ENCODE measurements at places on chromosomes 7 and 10.

GRCh38 chr7:100720279-100720670 lies at the start of gene EPO:
EPO (plus strand) TSS chr7:100720468; CDS start chr7:100720981, 513 bp downstream.
- DNase-seq, result no peak

- DNase-seq, result no peak
These were observed 97.6 kb downstream of the SGMS1 start for GRCh38 chr10:50526185-50526584.

- no peak for DNase-seq
These were observed 32.1 kb downstream of the UMAD1 start for GRCh38 chr7:7672545-7673239.

- no peak for DNase-seq
These were observed 4.0 kb downstream of the PON2 start for GRCh38 chr7:95430864-95431263.

DNA sequence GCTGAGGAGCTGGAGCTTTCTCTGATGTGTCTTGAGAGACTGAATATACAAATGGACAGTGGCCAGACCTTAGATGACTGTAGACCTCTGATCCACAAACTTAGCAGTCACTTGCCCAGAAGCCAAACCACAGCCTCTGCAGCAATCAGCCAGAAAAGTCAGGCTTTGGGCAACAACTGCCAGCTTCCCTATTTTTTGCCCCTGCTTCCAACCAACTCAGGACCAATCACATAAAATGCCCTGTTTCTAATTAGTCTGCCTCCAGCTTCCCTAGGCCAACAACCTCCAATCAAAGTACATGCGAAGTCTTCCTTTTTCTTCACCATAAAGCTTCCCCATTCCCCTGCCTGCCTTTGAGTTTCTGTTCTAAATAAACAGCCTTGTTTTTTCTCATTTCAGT lies 37.8 kb upstream of the CACUL1 start:
- no peak for DNase-seq

DNA sequence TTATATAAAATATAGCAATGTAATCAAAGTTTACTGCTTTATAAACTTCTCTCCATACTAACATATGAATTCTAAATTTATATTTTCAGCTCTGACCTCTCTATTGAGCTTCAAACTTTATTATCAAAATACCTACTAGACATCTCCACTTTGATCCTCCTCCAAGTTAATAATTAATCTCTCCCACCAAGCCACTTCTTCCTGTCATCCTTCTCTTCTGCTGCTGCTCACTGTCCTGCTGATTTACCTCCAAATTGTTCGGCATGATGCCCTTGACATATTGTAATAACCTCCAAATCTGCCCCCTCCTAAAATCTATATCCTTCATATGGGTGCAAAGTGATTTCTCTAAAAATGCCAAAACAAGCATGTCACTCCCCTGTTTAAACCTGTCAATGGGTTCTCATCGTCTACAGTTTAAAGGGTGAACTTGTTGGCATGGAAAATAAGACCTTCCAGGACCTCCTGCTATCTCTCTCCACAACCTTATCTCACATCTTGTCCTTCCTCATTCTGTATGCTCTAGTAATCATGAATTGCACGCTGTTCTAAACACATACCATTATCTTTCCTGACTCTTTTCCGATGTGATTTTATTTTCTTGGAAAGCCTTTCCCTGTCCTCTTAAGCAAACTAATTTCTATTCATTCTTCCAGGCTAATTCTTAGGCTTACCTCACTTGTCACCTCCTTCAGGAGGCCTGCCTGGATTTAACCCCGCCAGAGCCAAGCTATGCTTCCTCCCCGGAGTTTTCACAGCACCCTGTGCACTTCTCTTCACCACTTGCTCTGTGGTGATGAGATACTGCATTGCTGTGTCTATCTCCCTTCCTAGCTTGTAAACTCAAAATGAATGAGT lies 52.1 kb upstream of the STK17A start:
- no peak for DNase-seq

DNA sequence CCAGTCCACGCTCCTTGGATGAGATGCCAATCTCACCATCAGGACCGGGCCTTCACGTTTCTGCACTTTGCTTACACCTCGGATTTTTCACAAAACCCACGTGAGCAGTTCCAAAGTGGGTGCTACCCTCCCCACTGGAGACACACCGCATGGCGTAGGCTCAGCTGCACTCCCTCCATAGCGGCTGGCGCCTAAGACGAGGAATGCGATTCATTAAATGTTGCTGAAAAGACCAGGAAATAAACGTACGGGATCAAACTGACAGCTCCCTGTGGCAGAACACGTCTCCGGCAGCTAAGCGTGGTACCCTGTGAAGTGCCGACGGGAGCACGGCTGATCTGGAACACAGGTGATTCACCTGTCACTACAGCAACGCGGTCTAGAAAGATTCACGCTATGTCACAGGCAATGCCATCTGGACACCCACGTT lies 209.0 kb downstream of the DIP2C start:
- no peak for DNase-seq

DNA sequence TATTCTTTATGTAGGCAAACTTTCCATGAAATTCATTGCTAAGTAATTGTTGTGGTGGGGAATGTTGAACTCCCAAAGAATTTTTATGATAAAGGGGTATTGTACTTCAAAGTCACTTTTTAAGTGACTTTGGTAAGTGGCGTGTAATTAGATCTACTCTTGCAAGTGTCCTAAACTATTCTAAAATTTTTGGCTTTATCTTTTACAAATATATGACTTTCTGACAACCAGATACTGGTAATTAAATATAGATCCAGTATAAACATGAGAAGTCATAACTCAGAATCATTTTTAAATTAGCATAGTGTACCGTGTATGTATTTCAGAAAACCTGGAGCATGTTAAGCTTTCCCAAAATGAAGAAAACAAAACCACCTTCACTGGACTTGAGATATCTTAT lies 84.7 kb upstream of the HGF start:
- no peak for DNase-seq

DNA sequence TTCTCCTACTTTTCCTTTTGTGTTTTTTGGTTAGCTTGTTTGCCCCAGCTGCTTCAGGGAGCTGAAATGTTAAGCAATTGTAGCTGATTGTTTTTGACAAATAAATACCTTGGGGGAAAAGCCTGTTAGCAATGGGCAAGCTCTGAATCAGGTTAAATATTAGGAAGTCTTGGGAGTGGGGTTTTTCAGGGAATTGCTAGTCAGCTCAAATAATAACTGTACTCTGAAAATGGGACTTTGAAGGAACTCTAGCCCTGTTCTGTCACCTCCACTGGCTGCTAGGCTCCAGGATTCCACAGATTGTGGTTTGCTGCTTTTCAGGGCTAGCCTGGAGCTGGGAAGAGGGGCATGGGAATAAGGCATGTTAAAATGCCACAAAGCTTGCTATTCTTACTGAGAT lies 39.5 kb downstream of the ADK start:
- no peak for DNase-seq

- no peak for DNase-seq
These were observed 12.9 kb upstream of the MICU1 start for GRCh38 chr10:72638586-72639440.

GRCh38 chr10:33155720-33156638 lies 178.5 kb downstream of the NRP1 start:
- no peak for DNase-seq

DNA sequence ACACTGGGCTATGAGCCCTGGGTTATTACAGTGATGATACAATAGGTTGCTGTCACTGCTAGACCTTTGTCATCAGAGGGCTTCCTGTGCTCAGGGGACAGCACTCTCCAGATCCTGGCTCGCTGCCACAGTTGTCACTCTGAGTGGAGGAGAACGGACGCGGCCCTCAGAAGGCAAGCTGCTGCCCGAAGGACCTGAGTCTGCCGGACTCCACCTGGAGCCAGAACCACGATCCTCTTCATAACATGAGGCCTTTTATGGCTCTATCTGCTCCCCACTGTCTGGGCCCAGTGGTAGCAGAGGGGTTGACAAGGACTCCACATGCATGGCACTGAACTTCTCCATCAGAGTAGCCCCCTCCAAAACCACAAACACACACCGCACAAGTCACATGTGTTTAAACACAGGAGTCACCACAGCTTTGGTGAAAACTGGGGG lies 94.7 kb upstream of the EFCAB10 start:
- no peak for DNase-seq

- DNase-seq, result no peak
These were observed 15.1 kb upstream of the DENND2A start for GRCh38 chr7:140655511-140656408.

DNA sequence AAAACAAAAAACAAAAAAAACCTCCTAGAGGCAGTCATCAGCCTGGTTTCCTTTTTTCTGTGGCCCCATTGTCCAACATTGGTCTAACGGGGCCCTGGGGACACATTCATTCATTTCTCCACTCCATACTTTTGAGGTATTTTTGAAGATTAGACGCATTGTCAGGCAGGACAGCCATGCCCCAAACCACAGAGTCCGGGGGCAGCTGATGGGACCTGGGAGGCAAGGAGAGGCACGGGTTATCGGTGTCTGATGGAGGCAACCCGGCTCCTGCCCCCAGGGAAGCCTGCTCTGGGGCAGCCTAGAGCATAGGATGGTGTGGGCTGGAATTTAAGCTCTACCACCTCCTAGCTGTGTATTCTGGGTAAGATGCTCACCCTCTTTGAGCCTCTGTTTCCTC lies 6.5 kb upstream of the RABGEF1 start:
- DNase-seq, result no peak

GRCh38 chr7:158419238-158419785 lies 168.3 kb downstream of the PTPRN2 start:
- DNase-seq, result no peak

- no peak for DNase-seq
These were observed 22.3 kb downstream of the MAP3K8 start for GRCh38 chr10:30456266-30456665.

DNA sequence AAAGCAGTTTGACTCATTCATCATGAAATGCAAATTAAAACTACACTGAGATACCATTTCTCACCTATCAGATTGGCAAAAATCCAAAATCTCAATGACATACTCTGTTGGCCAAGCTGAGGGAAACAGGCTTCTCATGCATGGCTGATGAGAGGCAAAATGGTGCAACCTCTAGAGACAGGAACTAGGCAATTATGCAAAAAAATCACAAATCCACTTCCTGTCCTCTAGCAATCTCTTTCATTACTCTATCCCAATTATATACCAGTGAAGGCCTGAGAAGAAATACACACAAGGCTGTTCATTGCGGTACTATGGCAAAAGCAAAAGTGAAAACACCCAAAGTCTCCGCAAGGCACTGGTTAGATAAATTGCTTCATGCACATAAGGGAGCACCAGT lies 25.9 kb upstream of the PTPRN2 start:
- DNase-seq, result no peak

DNA sequence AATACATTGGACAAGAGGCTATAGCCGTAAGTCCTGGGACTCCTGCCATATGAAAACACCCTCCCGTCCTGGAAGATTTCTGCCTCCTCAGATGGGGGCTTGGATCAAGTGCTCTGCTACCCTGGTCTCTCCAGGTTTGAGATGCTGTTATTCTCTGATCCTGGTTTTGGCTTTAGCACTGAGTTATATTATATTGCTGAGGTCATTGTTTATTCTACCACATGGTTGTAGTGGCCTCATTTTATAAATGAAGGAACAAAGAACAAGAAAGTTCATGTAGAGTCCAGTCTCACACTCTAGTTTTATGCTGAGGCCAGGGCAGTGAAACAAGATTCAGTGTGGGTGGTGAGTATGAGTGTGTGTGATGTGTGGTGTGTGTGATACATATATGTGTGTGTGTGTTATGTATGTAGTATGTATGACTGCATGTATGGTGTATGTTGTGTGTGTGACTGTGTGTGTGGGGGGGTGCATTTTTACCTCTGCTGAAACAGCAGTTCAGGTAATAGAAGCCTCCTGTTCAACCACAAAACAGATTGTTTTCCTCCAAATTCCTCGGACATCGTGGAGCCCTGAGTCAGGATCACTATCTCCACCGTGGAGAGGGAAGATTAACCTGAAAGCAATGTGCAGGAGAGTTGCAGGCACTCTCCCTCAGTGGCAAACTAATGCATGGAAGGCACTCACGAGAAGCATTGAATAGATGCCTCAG lies 80.7 kb downstream of the C7orf25 start:
- DNase-seq, result no peak

- DNase-seq, result no peak
These were observed 24.6 kb upstream of the IMMP2L start for GRCh38 chr7:111586711-111587409.

- peak; percentile 26 for DNase-seq
These were observed 8.7 kb upstream of the BHLHA15 start for GRCh38 chr7:98202367-98203195.

- DNase-seq, result no peak
These were observed 37.9 kb downstream of the ADAM12 start for GRCh38 chr10:126350216-126350992.

DNA sequence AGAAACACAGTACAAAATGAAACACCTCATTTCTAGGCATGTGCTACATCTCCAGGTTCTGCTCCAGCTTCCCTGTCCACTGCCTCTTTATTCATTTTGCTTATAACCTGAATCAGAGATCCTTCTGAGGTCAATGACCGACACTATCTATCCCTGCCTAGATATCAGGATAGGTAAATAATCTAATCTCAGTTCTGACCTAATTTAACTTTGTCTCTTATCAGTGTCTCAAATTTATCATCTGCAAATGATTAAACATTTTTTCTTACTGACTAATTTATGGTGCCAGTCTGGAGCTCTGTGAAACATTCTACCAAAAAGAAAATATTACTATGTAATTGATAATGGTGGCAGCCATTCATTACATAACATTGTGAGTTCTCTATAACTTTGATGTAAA lies 61.1 kb downstream of the SGCE start:
- no peak for DNase-seq

- DNase-seq, result no peak
These were observed 23.6 kb downstream of the TMEM178B start for GRCh38 chr7:141097430-141097829.

GRCh38 chr7:16935341-16935735 lies 53.6 kb upstream of the AGR3 start:
- no peak for DNase-seq

DNA sequence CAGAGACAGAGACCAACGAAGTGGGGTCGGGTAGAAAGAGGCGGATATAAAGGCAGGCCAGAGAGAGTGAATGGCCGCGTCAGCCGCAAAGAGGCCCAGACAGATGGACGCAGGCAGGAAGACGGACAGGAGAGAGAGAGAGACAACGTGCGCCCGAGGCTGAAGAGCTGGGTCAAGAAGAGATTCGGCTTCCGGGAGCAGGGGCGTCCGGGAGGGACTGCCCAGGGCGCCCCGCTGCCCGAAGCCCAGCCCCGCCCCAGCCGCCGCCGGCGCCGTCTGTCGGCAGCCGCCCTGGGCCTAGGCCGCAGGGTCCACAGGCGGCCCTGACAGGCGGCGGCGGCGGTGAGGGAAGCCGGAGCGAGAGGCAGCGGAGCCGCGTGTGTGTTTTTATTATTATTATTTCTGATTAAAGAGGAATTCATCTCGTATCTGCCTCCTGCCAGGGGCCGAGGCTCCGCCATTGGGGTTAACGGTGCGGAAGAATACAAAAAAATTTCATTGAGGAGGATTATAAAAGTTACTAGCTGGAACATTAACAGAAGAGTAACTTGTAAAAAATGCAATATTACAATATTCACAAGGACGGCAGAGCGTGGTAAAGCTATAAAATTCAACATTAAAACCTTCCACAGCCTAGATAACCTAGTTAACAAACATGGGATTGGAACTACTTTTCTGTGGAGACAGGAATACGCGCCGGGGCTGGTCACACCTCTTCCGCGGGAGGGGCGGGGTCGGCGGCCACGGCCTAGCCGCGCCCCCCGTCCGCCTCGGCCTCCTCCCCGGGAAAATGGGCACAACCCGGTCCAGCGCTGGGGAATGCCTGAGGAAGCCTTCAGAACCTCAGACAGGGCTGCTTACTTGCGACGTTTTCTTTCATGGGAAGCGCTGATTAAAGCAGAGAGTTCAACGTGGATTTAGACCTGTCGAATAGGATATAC lies 29.7 kb upstream of the PAX2 start:
- no peak for DNase-seq

GRCh38 chr10:127983344-127984100 lies 76.6 kb downstream of the PTPRE start:
- DNase-seq, result no peak

Data from stimulated activated CD4-positive, alpha-beta T cell treated with anti-CD3 and anti-CD28 coated beads, Interleukin-15, amount 100 ng/mL, for 1 hour (primary cell).